ENCODE measurements at places on chromosomes 12 and 14. TPM values are rescaled to one million over a fixed set of nuclear protein-coding genes. Genes with fewer than 3 reads are reported as not detected.

GRCh38 chr14:35512765-35513164, 21.2 kb upstream of the INSM2 start:
- DNase-seq: no peak

The TDRD9 gene
- 0.76 TPM for total RNA-seq

- no peak for DNase-seq
These were observed 98.6 kb downstream of the GCH1 start for GRCh38 chr14:54803926-54804537.

The C12orf76 gene
- total RNA-seq: 16.6 TPM

The CLEC6A gene
- 0.09 TPM for total RNA-seq

- DNase-seq: no peak
These were observed 106.4 kb downstream of the EFCAB11 start for GRCh38 chr14:89848165-89848564.

DNA sequence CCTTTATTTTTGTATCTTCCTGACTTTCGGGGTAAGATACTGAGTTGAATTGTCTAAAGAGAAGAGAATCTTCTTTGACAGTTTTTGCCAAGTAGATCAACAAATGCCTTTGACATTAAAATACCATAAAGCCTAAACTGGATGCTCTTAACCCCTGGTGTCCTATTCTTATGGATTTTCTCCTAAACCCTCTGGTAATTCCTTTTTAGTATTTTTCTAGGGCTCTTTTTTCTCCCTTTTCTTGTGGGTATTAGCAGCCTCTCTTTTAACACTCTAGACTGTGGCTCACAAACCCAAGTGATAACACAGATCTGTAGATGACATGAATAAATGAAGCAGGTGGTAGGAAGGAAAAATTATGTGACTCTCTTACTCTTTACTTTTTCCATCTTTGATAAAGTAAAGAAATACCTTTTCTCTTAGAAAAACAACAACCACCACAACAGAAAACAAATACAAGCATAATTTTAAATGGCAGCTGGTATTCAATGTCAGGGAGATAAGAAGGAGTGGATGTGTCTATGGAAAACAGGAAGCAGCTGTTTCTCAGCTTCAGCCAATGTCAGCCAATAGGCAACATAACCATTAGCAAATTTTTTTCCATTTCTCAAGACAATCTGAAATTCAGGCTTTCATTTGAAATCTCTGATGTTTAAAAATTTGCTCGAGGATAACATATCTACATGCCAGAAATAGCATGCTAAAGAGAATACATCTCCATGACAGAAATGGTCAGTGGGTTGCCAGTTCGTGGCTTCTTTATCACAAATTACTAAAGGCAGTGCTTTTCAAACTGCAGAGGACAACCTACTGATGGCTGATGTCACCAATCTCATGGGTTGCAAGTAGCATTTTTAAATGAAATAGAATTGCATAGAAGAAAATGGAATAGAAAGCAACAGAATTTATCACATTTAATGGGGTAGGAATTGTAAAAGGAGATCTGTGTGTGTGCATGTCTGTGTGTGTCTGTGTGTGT, 123.1 kb upstream of the KRR1 start:
- DNase-seq: no peak

DNA sequence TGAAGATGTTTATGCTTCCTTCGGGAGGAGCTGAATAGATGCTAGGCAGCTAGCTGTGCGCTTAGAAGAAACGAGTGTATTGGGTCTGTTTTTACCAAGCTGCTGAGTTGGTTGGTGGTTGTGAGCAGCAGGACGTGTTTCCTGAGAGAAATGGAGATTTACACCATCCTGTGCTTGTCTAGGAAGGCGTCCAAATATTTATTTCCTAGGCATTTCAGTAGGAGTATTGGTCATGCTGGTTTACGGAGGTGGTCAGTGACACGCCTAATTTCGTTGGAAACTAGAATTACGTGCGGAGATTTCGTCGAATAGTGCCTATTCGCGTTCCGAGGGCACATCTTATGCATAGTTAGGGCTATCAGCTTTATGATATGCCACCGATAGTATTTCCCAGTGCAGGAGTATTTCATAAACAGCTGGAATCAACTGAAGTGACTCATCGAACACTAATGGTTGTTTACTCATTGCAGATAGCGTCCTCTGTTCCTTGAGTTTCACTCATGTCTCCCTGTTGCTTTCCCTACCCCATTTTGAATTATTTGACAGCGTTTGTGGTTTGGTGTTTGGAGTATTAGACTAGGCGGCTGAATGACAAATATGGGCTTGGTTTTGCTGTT, 780 bp downstream of the TBC1D15 start:
- no peak for DNase-seq

Data from thymus (tissue), 14 donors.